ENCODE measurements at places on chromosomes 11 and 22. TPM values are rescaled to one million over a fixed set of nuclear protein-coding genes. Genes with fewer than 3 reads are reported as not detected.

Gene TNRC6B
- 39.8 TPM for total RNA-seq

Gene SLC35C1
- 12.4 TPM for total RNA-seq

Gene TRIM22
- total RNA-seq, result 33.7 TPM

Gene PMM1
- total RNA-seq, result 13.0 TPM

Gene OR51E2
- total RNA-seq, result 0.09 TPM

Gene KRTAP5-8
- total RNA-seq, result not detected

Gene MYRF
- 5.0 TPM for total RNA-seq

Gene MRPL16
- 70.4 TPM for total RNA-seq

Gene PAFAH1B2
- total RNA-seq, result 62.5 TPM

DNA sequence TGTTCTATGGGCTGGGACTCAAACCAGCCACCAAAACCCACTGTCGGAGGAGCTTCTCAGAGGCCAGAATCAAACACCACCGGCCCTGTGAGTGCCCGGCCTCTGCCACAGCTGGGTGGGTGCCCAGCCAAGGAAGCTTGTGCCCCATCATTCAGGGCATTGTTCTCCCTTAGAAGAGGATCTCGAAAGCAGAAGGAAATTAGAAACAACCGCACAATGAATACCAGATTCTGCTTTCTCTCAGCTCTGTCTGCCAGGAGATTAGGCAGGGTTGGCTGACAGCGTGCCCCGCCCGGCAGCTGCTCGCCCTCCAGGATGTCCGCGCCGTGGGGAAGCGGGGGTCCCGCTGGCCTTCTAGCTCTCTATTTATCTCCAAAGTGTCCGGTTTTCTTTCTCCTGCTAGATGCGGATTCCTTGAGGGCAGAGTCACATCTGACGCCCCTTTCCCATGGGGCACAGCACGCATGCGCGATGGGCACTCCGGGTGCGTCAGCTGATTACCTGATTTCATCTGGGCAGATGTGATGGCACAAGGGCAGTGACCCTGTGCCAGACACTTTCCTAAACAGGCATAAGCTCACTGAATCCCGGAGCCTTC, 25.5 kb downstream of the SCGB1A1 start:
- DNase-seq, result peak; percentile 73

- no peak for DNase-seq
Measured at GRCh38 chr11:60711276-60711675, 11.9 kb downstream of the MS4A8 start.

DNA sequence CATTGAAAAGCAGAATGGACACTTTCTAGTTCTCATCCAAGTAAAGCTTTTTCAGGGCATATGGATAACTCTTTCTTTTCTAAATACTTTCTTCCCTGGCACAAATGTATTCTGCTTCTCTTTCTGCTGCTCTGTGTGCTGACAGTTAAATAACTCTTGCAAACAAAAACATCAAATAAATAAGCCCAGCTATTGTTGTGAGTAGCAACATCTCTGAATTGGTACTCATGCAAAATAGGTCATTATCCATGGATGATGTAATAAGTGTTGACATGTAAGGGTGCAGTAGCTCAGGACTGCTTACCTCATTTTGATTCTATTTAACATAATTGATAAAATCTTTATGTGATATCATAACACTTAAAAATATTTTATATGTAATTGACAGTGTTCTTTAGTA, 164.3 kb downstream of the MSANTD4 start:
- DNase-seq, result no peak

DNA sequence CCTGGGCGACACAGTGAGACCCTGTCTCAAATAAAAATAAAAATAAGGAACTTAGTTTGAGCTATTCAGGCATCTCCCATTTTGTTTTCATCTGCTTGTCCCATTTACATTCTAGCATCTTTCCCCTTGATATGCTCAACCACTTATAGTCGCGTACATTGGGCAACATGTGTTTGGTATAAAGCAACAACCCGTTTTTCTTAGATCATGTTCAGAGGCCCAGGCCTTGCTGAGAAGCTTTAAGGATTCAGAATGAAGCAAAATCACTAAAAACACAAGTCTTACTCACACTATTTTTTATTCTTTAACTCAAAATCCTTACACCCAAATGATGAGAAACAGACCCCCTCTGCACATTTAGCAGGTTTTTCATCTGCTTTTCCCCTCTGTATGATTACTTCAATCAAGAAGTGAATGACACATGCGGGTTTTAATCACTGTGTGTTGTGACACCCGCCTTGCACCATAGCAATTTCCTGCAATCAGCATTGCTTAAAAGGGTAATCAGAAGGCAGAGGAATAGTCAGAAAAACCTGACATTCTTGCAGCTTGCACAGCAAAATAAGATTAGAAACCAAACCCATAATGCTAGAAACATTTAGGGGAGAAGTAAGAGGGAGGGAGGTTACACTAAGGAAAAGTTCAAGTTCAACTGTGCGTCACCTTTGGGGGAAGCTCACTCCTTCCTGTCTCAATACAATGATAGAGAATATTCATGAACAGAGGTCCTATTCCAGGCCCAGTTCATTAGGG, 25.9 kb downstream of the ALG9 start:
- no peak for DNase-seq

DNA sequence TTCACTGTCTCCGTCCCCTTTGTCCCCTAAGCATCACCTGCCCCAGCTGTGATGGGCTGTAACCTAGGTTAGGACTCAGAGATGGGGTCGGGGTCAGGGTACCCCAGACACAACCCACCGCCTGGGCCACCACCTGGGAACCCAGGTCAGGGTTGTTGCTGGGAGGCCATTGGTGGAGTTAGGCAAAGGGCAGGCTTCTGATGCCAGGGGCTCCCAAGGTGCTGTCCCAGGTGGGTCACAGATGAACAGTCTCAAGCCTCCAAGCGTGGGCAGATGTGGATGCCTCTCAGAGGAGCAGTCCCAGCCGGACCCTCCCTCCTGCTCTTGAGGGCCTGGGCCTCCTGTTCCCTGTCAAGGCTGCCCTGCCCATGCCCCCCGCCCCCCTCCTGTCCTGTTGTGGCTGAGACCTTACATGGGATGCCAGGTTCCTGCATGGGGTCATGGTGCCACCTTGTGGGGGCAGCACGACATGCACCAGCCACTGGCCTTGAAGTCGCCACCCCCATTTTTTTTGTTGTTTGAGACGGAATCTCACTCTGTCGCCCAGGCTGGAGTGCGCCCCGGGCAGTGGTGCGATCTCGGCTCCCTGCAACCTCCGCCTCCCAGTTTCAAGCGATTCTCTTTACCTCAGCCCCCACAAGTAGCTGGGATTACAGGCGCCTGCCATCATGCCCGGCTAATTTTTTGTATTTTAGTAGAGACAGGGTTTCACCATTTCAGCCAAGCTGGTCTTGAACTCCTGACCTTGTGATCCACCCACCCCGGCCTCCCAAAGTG, 12.1 kb downstream of the GATD1 start:
- peak; percentile 60 for DNase-seq

DNA sequence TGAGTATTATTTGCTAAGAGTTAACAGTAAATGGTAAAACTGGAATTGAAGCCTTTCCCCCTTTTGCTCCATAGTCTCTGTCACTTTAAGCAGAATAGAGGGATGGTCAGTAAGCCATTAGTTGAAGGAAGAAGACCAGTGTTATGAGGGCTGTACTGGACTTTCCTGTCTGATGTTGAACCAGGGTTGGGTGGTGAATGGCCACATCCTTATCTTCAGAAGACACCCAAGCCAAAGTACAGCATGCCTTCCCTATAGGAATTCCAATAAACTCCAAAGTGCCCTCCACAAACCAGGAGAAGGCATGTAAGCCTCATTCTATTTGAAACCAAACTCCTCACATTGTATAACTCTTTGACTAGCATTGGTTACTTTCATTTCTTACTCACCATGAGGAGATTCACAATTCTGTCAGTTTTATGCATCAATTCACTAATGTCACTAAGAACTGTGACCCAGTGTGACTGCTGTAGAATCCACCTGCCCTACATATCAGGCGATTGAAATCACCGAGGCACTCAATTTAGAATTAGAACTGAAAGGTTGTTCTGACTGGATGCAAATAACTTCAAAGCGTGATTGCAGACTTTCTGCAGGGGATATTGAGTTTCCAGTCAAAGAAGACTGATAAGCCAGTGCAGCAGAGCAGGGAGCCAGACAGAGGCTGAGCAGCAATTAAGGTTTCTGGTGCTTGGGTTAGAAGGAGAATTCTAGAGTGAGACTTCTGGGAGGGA, 107.1 kb upstream of the DDI1 start:
- no peak for DNase-seq

DNA sequence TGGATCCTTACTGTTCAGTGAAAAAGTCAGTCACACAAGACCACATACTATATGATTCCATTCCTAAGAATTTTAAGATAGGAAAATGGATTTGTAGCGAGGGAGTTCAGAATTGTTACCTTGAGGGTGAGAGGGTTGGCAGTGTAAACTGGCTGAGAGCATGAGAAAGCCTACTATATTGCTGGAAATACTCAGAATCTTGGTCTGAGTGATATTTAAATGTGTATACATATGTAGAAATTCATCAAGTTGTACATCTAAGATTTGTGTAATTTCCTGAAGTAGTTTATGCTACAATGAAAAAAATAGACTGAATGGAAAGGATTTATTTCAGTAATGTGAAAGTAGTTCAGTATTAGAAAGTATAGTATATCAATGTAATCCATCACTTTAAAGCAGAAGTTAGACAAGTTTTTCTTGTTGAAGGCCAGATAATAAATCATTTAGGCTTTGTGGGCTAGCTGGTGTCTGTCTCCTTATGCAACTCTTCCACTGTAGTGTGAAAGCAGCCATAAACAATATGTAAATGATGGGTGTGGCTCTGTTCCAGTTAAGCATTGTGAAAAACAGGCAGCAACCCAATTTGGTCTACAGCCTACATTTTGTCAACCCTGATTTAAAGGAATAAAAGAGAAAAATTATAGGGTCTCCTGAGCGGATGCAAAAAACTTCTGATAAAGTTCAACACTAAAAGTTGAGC, 127.2 kb upstream of the THY1 start:
- DNase-seq, result no peak

DNA sequence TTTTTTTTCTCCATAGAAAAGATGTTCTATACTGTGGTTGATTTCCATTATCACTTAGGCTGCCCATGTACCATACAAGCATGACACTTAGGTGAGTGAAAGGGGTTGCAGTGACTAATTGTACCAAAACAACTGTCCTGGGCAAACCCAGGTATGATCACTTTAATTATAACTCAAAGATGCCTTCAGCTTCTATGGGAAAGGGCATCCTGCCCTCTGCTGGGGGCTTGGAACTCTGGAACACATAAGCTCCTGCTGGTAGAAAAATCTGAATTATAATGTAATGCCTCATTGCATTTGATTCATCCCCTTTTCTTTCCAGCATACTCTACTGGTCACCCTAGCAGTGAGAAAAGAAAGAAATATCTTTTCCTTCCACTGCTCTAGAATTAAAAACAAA, 206.3 kb downstream of the DDX10 start:
- peak; percentile 29 for DNase-seq

- DNase-seq, result no peak
Measured at GRCh38 chr11:11430431-11430830, 77.4 kb upstream of the CSNK2A3 start.

DNA sequence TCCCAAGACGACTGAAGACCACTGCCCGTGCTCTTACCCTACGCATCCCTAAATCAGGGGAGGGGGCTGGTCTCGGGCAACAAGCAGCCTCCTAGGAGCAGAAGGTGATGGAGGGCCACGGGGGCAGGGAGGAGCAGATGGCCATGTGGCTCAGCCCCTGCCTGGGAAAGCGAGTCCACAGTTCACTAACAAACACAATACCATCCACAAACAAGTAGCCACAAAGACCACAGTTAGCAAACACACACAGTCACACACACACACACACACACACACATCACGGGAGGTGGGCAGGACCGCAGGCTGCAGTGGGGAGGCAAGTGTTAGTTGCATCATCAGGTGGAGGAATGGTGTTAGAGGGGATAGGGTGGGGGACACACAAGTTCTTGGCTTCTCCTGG, 13.2 kb upstream of the FXYD2 start:
- peak; percentile 7 for DNase-seq

- DNase-seq, result peak; percentile 80
Measured at GRCh38 chr11:33942954-33943353, 51.1 kb upstream of the LMO2 start.

DNA sequence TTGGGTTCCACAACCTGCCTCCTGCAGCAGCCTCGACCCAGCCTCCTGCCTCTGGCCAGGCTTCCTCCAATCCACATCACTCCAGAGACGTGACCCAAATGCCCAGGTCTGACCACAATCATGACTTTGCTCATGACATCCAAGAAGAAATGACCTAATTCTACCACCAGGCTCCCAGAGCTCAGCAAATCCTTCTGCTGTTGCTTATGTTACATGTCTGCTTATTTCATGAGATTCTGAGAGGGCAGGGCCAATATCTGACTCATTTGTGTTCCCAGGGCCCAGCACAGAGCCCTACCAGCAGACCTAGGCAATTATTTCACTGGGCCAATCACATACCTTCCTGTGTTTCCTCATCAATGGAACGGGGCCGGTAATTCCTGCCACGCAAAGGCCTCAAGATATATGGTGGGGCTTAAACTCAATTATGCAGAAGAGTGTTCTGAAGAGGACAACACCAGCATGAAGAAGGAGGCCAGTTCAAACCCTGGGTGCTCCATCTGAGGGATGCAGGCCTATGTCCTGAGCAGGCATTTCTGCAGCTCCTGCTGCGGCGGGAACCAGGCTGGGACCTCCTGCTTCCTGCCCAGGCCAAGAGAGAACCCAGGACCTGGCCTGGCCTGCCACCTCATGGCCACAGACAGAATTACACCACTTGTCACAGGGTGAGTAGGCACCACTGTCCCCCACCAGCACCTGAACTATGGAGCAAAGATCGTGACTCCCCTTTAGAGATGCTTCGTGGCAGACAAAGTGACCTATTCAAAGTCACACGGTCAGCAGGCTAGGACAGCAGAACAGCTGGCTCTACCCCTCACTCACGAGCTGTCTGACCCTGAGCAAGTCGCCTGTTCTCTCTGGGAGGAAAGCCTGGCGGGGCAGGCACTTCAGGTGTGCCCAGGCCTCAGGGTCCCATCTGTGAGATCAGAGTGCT, 5.9 kb downstream of the CENPM start:
- peak; percentile 86 for DNase-seq

GRCh38 chr11:61629082-61629833, 48.4 kb upstream of the SYT7 start:
- DNase-seq, result no peak

DNA sequence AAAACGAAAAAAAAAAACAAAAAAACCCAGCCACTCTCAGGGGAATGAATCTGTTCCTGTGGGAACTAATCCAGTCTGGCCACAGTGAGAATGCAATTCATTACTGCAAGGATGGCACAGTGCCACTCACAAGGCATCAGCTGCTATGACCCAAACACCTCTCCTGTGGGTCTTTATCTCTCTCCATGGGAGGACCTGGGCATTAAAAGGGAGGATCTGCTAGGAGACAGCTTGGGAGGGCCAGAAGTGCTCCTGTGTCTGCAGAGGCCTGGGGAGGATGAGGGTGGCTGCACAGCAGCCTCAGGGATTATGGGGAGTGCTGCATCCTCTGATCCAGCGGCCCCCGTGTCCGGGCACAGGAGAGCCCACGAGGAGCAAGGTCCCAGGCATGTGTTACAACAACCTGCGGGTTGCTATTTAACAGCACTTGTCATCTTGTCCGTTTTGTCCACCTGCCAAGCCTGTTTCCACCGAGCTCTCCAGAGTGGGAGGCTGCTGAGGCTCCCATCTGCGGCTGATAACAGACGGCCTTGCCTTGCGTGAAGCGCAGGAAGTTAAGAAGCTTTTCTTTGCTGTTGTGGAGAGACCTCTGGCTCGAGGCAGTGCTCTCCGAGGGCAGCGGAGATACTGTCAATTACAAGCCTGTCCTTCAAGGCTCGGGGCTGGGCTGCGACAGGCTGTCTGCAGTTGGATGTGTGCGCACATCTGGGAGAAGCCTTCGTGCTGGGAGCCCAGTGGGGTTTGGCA, 97.7 kb downstream of the NXPE2 start:
- DNase-seq, result peak; percentile 48

GRCh38 chr11:15579287-15580001, 464.7 kb downstream of the INSC start:
- no peak for DNase-seq

All from left cardiac atrium (tissue), 4 donors.